NCI-H446 treated with DMSO at 0.1 percent for 48 hours (cell line): ENCODE measurements at places on chromosomes 11 and 22.

GRCh38 chr11:103070142-103070541, 21.8 kb downstream of the DCUN1D5 start:
- no peak for DNase-seq

DNA sequence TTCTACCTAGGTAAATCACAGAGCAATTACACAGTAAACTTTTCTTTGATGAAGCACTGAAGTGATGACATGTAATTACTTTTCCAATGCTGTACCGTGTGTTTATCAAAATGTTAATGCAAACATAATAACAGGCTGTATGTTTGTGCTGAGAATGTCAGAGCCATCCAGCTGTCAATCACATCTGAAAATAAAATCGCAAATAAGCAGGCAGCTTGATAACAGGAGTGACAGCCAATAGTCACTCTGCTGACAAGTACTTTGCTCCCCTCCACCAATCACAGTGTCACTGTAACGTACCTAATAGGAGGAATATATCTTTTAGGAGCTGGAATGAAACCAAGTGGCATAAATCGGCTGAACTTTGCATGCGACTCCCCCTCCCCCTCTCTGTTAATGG, 119.7 kb downstream of the KIRREL3 start:
- no peak for DNase-seq

DNA sequence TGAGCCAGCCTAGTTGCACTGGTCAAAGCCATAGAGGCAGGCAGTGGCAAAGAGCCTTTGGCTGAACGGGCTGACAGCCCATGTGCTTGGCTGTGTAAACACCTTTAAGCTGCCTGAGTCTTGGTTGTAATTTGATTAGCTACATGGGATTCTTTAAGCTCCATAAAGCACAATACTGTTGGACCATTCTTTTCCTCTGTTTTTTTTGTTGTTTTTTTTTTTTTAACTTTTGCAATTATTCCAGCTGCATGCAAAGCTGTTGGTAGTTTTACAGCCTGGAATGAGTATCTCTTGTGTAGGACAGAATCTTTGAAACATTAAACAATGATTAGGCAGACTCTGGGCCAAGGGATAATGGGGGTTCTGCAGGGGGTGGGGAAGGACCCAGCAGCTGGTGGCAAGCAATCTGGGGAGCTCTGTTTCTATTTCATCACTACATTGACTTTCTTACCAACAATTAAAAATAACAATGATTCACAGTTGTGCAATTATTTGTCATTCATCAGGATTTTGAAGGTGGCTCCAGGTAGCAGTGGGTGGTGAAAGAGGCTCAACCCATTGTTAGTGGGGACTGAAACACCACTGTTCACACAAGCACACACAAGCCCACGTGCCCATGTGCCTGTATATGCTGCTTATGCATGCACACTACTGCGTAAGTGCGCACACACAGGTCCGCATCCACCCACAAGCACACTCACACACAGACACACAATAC, 69.5 kb upstream of the CSNK2A3 start:
- no peak for DNase-seq

DNA sequence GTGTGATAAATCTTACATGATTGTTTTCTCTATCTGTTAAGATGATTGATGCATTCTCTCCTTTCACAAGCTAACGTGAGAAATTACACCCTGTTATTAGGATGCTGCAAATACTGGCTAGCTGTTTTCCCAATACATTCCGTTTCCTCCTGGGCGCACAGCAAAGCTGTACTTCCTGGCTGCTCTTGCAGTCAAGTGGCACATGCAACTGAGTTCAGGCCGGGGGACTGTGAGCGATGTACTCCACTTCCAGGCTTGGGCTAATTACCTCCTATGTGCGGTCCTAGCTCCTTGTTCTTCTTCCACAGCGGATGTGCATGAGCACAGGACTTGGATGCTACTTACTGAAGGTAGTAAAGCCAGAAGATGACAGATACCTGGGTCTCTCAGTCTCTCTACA, 234.9 kb upstream of the SESN3 start:
- peak; percentile 34 for DNase-seq

- no peak for DNase-seq
These were observed 59.7 kb upstream of the RAG2 start for GRCh38 chr11:36657610-36658267.

DNA sequence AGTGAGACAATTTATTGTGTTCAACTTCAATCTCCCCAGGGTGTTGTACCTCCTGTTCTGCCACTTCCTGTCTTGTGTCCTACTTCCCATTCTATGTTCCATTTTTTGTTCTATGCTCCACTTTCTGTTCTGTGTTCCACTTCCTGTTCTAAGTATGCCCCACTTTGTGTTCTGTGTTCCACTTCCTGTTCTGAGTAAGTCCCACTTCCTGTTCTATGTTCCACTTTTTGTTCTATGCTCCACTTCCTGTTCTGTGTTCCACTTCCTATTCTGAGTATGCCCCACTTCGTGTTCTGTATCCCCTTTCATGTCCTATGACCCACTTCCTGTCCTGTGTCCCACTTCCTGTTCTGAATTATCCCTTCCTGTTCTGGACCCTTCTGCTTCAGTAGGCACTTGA, 732.7 kb downstream of the TBC1D22A start:
- no peak for DNase-seq
